ENCODE measurements at places on chromosomes 7 and 10.
A peak's percentile ranks its signal among the peaks of the same experiment; 100 is the strongest.

- peak; percentile 75 for DNase-seq
Measured at GRCh38 chr7:95478272-95479037, 7.3 kb upstream of the ASB4 start.

GRCh38 chr10:100928039-100928438, 15.3 kb downstream of the SLF2 start:
- DNase-seq = no peak

- DNase-seq = no peak
Measured at GRCh38 chr10:112006407-112006806, 177.2 kb downstream of the GPAM start.

DNA sequence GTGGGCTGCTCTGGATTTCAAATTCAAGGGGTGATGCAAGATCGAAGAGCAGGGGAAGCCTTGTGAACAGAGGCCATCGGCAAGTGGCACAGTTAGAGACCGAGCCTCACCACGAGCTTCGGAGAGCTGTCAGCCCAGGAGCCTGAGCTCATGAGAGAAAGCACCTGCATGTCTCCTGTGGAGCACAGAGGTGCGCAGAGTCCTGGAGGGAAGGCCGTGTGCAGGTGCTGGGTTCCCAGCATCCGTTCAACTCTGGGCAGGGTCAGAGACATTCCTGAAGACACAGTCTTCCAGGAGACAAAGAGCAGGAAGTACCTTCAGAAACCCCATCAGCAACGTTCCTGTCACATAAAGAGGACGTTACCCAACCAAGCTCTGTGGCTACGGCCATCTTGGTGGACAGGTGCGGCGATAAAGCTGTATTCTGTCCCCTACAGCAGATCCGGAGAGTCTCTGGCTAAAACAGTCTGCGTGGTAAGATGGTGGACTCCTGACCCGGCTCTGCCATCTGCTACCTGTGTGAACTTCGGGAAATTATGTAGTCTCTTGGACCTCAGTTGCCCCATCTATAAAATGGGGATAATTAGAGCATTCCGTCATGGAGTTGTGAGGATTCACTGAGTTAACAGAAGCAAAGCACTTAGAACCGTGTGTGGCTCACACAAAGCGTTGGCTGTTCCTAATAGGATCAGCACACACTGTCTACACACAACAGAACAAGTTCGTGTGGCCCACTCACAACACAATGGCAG, 40.6 kb downstream of the NOD1 start:
- no peak for DNase-seq

- no peak for DNase-seq
Measured at GRCh38 chr7:139992353-139993044, 70.3 kb downstream of the PARP12 start.

DNA sequence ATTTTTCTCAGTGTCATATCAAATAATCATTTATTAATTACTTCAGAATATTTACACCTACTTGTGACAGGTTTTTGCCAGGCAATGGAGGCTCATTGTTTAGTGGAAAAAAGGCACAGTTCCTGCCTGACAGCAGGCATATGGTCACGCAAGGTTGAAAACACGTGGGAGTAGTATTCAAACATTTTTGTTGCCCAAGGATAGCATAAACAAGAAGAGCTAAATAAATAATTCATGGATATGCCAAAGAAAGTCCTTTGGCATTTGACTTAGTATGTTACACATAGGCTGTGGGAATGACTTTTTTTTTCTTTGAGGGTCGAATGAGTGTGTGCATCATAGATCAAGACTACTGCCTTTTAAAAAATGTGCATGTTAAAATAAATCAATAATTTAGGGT, 120.5 kb upstream of the SEMA3E start:
- DNase-seq = no peak

DNA sequence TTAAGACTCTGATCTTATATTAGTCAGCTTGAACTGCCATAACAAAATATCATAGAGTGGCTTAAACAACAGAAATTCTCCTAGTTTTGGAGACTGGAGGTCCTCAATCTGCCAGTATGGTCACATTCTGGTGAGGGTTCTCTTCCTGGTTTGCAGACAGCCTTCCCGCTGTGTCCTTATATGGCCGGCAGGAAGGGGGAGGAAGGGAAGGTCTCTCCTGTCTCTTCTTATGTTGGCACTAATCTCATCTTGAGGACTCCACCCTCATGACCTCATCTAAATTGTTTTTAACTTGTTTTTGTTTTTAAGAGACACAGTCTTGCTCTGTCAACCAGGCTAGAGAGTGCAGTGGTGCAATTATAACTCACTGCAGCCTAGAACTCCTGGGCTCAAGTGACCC, 53.1 kb downstream of the VPS41 start:
- DNase-seq = no peak

DNA sequence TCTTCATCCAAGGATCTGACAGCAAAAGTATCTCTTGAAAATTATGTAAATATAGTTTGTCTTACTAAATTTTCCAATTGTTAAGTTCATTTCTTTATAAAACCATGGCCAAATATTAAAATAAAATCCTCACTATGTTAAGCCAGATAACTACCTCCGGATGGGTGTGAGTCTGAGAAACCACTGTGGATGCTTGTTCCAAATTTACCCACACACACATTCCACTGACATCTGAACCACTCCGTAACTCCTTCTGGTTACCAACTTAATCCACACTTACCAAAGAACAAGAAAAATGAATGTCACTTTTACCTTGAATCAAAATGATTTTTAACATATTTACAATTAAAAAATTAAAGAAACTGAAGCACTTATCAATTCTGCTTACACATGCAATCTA, 19.7 kb downstream of the CYTH3 start:
- no peak for DNase-seq
